ENCODE measurements at places on chromosomes 4 and X.

- no peak for DNase-seq
Measured at GRCh38 chr4:81690871-81691270, 219.2 kb upstream of the RASGEF1B start.

DNA sequence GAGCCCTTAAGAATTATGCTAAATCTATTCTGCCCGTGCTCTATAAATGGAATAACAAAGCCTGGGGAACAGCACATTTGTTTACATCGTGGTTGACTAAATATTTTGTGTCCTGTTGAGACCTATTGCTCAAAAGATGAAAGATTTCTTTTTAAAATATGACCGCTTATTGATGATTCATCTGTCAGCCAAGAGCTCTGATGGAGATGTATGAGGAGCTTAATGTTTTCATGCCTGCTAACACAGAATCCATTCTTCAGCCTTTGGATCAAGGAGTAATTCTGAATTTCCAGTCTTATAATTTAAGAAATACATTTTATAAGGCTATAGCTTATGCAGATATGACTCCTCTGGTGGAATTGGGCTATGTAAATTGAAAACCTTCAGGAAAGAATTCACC is 271.3 kb upstream of the FAT4 start:
- DNase-seq: no peak

DNA sequence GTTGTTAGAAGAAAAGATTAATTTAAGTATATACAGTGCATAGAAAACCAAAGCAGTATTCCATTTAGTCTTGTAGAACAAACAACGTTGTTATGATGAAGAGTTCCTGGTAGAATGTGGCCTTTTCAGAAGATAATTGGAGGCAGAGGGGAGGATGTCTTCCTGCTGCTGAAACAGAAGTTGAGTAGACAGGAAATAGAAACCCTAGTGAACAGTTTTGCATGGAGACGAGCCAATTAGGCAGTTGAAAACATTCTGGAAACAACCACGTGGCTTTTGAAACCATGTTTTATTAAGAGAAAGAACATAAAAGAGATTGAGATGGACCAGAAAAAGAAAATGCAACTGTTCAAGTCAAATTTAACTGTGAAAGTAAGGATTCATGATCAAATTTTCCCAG is 325.2 kb downstream of the CAMK2D start:
- no peak for DNase-seq

DNA sequence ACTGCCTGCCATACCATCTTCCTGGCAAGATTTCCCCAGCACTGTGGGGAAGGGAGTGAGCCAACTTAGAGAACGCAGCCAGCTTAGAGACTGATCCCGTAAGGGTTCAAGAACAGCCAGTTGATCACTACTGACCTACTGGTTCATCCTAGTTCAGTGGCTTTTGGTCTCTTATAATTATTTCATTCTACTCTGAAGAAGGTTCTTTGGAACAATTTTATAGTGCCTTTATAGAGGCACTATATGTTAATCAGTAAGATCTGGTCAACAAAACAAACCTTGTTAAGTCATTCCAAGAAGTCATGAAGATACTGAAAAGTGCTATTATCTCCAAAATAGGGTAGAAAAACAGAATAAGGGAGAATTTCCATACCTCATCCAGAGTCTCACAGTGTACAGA is 33.2 kb upstream of the ENPEP start:
- DNase-seq: no peak

GRCh38 chrX:108419401-108419800 is 18.8 kb downstream of the COL4A6 start:
- DNase-seq: no peak

DNA sequence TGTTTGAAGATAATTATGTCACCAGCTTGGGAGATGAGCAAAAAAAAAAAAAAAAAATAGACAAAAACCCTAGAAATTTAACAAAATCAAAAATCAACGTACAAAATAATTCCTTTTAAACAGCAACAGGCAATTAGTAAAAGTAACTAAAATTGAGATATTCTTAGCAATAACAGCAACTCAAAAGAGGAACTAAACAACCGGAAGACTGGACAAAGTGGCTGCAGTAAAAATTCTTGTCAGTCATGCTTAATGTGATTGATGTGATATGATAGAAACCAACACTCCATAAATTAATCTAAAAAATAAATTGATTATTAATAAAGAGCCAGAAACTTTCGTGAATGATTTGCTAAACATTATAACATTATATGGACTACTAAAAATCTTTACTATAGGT is 1534.6 kb upstream of the AGA start:
- peak; percentile 36 for DNase-seq

DNA sequence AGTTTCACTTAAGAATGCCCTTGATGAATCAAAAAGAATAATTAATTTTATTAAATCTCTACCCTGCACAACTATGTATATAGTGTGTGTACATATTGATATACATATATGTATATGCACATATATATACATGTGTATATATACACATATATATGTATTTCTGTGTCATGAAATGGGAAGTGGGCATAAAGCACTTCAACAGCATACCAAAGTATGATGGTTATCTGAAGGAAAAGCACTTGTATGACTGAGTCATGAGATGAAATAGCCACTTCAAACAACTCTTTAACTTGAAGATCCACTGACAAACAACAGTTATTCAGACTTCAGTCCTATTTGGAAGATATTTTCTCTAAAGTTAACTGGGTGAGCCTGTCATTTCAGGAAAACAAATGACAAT is 16.3 kb downstream of the RNF128 start:
- no peak for DNase-seq

- DNase-seq: no peak
Measured at GRCh38 chrX:2664502-2664901, 26.6 kb upstream of the CD99 start.

DNA sequence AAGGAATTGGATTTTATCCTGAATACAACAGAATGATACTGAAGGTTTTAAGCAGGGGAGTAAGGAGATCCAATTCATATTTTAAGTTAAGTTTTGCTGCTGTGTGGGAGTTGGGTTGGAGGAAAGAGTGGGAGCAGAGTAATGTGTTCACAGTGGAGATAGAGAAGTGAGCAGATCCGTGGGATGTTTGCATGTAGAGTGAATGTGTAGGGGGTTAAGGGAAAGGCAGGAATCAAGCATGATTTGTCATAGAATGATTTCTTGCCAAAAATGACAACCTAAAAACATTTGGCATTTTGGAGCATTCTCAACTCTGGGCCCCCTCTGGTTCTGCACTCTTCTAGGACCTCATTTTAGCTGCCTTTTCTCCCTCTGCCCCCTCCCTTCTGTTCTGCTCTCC is 76.6 kb downstream of the ARHGAP10 start:
- peak; percentile 37 for DNase-seq

DNA sequence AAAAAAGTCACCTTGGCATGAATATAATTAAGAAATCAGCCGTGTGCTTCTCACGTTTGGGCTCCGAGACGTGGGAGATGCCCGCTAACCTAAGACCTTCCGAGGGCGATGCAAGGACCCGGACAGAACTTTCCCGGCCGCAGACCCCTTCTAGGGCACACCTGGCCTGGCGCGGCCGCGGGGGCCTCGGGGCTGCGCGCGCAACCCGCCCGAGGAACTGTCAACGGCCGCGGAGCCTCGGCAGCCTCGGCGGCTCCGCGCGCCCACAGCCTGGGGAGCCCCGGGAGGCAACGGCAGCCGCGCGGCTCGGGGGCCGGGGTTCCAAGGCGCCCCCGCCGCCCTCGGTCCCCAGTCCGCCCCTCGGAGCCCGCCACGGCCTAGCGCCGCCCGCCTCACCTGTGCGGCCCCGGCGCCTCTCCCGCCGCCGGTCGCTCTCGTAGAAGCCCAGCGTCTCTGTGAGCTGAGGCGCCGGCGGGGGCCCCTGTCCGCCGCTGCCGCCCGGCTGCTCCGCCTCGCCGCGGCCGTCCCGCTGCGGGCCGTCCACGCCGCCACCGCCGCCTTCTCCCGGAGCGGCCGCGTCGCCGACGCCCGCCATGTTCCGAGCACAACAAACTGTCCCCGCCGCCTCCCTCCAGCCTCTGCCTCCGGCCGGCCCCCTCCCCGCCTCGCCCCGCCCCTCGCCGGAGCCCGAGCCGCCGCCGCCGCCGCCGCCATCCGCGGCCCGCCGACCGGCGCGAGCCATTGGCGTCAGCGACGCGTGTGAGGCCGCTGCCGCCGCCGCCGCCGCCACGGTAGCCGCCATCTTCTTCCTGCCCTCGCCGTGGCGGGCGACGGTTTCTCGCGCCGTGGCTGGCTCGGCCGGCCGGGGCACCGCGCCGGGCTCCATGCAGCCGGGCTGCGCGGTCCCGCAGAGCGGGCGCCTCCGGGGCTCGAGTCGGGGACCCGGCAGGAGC is at the start of gene TAPT1:
Gene TAPT1, minus strand, starts transcription at position 609 of the 953 bp plus-strand sequence. Its CDS starts 14 bp downstream, at position 595.
- DNase-seq: peak; percentile 8

- no peak for DNase-seq
Measured at GRCh38 chrX:73876911-73877310, 313.9 kb downstream of the CHIC1 start.

DNA sequence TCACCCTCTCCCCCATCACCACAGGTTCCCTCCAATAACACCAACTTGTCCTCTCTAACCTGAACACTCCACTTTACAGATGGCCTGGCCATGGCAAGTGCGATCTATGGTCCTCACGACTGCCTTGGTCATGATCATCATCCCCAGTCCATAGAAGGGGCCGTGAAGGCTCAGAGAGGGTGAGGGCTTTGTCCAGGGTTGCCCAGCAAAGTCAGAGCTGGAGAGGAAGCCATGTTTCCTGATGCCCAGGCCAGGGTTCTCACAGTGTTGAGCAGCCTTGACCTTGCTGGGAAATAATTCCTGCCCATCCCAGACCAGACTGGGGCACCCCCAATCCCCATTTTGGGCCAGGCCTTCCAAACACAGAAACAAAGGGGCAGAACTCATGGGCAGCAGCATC is 42.9 kb upstream of the MAN2B2 start:
- no peak for DNase-seq

DNA sequence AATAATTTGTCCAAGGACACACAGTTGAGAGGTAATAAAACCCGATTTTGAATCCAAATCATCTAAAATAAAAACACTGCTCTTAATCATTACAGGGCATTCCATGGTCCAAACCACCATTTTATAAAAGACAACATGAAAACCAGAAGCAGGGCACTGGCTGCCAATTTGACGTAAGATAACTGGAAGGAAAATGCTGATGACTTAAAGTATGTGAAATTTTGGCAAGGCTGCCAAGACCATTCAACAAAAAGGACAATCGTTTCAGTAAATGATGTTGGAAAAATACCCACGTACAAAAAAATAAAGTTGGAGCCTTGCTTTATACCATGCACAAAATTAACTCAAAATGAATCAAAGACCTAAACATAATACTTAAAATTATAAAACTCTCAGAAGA is 344.4 kb downstream of the RAPGEF2 start:
- DNase-seq: no peak

DNA sequence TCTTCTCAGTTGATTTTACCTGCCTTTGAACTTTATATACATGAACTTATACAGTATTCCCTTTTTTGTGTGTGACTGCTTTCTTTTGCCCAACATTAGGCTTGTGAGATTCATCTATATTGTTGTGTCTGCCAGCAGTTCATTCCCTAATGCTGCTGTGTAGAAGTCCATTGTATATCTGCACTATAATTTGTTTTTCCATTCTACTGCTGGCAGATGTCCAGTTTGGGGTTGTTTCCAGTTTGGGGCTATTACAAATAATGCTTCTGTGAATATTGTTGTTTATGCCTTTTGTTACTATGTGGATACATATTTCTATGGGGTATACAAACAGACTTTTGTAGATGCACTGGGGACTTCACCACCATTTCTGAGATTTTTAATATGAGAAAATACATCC is 268.4 kb downstream of the DCTD start:
- no peak for DNase-seq

DNA sequence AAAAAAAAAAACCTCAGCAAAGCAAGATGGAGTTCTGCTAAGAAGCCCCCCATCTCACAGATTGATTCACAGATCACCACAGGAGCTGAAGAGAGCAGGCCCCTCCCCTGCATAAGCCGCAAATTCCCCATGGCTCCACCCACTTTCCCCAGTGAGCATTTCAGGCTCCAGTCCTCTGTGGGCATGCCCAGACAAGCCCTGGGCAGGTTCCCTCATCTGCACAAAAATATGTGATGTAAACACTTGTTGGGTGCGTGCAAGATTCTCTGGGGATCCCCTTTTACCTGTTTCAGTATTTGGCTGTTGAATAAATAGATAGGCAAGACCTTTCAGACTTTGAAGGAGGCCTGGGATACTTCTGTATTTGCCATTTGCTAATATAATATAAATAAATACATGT is 514.3 kb downstream of the PCDH7 start:
- DNase-seq: no peak

GRCh38 chr4:188414441-188414840 is 275.2 kb downstream of the TRIML1 start:
- no peak for DNase-seq

GRCh38 chr4:533318-534100 is 34.5 kb downstream of the PIGG start:
- DNase-seq: no peak

GRCh38 chr4:112146502-112146813 is 1.2 kb downstream of the FAM241A start:
- no peak for DNase-seq

- no peak for DNase-seq
Measured at GRCh38 chr4:157221895-157222770, 1.6 kb downstream of the GRIA2 start.

DNA sequence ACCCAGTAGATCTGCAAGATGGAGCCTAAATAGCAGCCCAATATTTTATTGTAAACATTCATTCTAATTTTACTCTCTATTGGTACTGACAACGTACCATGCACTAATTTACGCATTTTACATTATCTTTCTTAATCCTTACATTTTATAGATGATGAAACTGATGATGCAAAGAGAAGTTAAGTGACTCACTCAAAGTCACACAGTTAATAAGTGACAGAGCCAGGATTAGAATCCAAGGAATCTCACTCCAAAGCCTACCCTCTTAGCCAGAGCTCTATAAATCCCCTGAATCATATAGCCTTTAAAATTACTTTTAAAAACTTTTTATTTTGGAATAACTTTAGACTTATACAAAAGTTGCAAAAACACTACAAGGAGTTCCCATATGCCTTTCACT is 37.6 kb downstream of the PHKA1 start:
- no peak for DNase-seq

- DNase-seq: peak; percentile 15
Measured at GRCh38 chrX:41720125-41720779, 3.7 kb upstream of the GPR82 start.

Data from MV-4-11 (cell line).